Dorsolateral prefrontal cortex (tissue), 122 donors: ENCODE measurements at places on chromosomes 3 and 15.
A peak's percentile ranks its signal among the peaks of the same experiment; 100 is the strongest.

DNA sequence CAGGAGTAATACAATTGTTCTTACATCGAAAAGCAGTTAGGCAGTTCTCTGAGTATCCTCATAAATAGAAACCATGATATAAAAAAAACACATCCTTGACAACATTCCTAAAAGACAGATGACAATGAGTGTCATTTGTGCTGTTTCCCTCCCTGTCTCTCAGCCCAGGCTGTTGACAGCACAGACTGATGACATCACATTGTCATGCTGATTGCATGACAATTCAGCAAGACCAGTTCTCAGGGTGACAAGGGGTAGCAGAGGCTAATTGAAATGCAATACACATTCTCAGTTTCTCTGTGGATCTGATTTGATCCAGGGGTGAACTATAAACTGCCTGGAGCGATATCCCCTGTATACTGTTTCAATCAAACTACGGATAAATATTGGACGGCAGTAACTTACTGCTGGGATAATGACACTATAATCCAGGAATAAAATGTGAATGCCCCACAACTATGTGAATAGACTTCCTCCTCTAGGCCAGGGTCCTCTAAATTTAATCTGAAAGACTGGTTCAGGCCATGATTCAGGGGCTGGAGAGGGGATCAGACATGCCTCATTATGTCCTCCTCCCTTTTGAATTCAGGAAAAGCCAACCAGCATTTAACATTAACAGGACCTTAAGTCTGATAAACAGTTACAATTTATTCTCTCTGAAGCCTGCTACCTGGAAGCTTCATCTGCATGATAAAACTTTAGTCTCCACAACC, 16.7 kb upstream of the EIF1B start:
- DNase-seq, result peak; percentile 64

- no peak for DNase-seq
Measured at GRCh38 chr3:45635475-45636256, 41.1 kb downstream of the LIMD1 start.

DNA sequence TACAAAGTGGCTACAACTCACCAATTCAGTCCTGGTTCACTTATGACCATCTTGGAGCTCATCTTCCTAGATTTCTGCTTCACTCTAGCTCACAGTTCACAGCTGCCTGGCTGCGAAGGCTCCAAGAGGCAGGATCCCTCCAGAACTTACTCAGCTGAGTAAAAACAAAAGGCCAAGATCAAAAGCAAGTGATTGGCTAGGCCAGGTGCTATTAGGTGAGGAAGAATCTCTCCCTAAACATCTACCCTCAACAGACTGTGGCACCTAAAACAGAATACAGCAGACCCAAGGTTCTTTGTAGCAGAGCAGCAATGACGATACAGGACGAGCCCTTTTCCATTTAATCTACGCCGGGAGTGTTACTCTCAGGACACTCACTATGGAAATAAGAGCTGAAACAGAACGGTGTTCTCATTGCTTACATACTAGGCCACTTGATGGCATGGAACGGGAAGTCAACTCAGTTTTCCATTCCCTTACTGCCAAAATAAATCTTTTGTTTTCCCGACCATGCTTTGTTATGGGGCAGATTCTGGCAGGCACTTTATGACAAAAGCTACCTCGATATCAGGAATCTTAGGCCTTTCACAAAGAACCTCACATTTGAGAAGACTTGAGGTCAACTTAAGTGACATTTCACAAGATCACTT, 901 bp downstream of the ICE2 start:
- DNase-seq, result no peak

GRCh38 chr15:93235926-93236780, 147.1 kb upstream of the RGMA start:
- peak; percentile 40 for DNase-seq

DNA sequence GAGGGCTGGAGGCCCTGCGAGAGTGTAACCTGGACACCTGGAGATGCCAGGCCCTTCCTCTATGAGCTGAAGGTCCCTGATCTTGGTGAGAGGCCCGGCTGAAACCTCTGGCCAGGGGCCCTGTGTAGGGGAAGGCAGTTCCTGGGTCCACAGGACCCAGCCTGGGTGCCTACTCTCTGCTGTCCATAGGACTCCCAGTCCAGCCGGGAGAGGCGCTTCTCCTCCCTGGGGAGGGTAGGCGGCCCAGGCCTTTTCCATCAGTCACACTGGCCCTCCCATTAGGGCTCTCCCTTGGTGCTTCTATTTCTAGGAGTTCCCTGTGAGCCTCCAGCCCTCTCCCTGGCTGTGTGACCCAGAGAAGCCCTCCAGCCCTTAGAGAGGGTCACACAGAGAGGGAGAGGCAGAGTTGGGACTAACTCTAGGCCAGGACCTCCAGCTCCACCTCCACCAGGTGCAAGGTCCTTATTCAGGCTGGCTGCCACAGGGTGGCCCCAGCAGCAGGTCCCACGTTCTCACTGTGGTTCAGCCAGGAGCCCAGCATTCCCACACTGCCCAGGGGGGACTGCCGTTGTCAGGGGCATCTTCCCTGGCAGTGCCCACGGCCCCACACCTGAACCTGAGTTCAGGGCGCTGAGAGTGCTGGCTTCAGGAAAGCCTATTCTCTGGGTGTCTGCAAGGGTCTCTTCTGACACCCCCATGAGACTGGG, 146.8 kb downstream of the SMAD6 start:
- no peak for DNase-seq

- no peak for DNase-seq
Measured at GRCh38 chr3:196604548-196604947, 34.9 kb upstream of the NRROS start.

GRCh38 chr3:16012086-16012485, 162.4 kb upstream of the GALNT15 start:
- DNase-seq, result no peak

GRCh38 chr3:64548200-64548889, 139.5 kb downstream of the ADAMTS9 start:
- DNase-seq, result peak; percentile 42

DNA sequence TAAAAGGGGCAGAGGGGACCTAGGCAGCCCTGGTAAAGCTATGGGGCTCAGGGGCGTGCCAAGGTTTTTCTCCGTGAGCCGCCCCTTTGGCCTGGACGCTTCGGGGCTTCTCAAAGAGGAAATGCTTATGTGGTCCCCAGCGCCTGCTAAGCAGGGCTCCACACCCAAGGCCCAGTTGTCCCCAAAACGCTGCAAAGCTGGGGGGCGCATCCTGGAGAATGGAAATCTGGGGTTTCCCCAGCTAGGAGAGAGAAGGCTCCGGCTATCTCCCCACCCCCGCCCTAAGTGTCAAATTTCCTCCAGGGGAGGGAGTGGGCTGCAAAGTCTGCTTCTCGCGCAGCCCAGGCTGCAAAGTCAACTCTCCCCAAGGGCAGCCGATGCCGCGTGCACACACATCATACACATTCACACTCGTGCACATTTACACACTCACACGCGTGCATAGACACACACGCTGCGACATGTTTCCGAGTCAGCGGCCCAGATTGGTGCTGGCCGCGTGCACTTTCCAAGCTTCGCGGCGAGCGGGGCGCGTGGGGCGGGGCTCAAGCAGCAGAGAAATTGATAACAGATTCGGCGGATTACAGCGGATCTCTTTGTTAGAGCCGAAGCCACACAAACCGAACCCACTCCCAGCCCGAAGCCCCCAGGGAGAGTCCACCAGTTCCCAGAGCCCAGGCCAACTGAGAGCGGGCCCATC, 4.5 kb downstream of the WNT5A start:
- no peak for DNase-seq

DNA sequence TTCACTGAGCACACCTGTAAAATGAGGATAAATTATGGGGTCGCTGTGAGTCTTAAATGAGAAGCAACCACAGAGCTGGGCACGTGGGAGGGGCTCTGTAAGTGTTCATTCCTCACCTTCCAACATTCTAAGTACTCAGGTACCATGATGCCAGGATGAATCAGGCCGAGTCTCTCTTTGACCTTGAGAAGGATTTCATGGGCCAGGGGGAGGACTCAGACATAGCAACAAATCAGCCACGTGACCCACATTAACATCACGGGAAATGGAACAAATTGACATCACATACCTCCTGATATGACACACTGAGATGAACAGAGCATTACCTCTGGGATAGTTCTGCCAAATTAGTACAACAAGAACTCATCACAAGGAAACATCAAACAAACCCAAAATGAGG, 35.2 kb upstream of the USP3 start:
- no peak for DNase-seq

DNA sequence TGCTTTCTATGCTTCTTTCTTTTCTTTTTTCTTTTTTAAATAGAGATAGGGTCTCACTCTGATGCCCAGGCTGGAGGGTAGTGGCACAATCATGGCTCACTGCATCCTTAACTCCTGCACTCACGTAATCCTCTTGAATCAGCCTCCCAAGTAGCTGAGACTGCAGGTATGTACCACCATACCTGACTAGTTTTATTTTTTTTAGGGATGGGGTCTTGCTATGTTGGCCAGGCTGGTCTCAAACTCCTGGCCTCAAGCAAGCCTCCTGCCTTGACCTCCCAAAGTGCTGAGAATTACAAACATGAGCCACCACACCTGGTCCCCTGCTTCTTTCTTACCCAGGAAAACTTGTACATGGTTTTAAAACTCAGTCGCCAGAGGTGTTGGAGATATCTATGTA, 24.2 kb upstream of the HDC start:
- no peak for DNase-seq

- DNase-seq, result no peak
Measured at GRCh38 chr3:195597229-195597628, 13.5 kb upstream of the APOD start.

GRCh38 chr15:75786575-75786947, 56.7 kb upstream of the UBE2Q2 start:
- no peak for DNase-seq

DNA sequence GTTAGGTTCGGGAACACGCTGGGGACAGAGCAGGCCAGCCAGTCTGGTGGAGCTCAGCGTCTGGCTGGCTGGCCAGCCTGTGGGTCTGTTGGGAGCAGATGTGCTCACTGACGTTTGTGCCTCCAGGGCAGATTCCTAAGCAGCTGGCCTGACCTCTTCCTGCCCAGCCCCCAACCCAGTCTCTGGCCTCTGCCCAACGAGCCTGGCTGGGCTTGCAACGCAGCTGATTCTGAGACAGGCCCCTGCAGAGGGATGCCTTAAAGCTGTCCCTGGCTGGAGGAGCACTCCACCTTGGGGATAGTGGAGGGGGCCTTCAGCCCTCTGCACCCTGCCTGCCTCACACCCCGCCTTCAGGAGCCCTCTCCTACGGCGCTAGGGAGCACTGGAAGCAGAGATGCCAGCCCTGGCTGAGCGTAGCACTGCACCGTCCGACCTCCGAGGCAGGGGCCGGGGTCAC, 46.0 kb downstream of the KLF13 start:
- peak; percentile 67 for DNase-seq

DNA sequence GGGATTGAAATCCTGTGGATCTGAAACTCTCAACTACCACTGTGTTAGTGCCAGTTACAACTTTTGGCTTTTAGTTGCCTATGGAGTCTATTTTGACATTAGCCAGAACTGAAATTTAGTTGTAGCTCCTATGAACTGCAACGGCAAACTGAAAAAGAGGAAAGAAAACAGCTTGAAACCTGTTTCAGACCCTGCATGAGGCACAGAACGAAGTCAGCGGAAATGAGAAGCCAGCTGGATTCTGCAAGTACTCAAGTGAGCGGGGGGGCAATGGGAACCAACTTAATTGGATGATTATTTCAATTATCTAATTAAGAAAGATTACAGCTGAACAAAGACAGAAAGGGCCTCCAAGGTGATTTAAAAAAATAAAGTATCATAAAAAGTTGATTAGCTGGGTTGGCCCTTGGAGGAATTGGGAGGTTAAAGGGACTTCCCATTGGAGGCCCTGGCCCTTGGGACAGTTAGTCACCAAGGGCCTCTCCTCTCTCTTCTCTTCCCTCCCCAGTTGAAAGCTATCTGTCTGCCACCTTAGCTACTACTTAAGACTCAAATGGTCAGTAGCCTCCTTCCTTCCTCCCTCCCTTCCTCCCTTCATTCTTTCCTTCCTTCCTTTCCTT, 352.1 kb downstream of the SHQ1 start:
- DNase-seq, result no peak

GRCh38 chr15:70486451-70487386, 276.6 kb downstream of the UACA start:
- no peak for DNase-seq

- no peak for DNase-seq
Measured at GRCh38 chr15:76468722-76469121, 132.1 kb downstream of the ISL2 start.

DNA sequence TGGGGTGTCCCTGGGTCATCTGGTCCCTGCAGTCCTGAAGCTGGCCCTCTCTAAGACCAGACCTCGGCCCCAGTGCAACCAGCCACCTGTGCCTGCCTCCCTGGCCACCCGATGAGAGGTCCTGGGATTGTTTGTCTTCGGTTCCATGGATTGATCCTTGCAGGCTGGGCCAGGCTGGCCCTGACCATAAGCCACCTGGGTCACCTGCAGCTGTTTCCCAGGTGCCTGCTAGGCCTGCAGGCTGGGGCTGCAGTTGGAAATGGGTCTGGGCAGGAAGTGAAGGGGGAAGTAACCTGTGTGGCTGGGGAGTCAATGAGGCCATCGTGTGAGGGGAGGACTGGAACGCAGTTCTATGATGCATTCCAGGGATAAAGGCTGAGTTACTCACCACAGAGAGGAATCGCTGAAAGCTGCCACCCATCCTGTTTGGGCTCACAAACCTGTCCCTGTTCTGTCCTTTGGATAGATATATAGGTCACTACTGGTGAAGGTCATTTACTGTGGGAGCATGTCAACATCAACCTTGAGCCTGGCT, 30.9 kb upstream of the VPS8 start:
- no peak for DNase-seq

GRCh38 chr3:46104706-46105105, 77.4 kb upstream of the XCR1 start:
- no peak for DNase-seq

DNA sequence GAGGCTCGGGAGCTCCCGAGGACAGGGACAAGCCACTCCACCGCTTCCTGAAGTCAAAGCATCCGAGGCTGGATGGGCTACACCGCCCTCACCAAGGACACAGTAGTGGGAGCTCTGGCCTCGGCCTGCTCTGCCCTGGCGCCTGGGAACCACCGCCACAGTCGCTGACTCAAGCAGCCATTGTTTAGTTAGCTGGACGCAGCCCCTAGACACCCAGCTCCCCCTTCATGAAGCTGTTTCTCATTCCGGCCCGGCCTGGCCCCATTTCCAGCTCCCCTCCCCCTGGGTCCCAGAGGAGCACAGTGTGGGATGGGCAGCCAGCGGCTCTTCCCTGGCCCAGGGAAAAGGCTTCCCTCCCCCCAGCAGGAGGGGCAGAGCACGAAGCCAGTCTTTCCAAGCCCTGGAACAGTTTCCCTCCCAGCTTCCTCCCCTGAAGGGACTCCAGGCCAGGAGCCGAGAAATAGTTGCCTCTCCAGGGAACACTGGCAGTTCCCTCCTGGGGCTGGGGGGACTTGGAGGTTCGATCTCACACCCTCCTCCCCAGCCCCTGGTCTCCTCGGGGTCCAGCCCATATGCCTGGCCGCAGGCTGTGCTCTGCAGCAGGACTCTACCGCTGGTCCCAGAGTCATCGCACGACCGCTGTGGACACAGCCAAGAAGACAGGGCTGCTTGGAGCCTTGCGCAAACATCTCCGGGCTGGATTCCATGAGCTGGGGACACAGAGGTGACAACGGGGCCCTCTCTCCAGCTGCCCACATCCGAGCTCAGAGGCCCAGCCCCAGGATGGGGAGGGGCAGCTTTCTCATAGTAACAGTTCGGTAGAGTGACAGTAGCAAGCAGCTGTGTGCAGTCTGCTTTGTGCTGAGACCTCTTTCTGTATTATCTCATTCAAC, 10.0 kb downstream of the PLXND1 start:
- peak; percentile 88 for DNase-seq
